NCI-H69 (cell line): ENCODE measurements at places on chromosomes 5 and 9.

DNA sequence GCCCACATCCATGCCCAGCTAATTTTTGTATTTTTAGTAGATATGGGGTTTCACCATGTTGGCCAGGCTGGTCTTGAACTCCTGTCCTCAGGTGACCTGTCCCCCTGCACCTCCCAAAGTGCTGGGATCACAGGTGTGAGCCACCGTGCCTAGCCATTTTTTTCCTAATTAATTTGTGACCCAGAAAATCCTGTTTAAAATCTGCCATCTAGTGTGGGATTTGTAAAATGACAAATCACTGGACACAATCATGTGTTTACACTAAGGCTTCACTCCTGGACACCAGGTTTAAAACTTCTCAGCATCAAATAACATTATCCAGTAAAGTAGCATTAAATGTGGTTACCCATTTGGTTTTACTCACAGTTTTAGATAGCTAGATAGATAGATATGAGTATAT, 18.6 kb upstream of the KDM4C start:
- DNase-seq: peak; percentile 64

- peak; percentile 66 for DNase-seq
Measured at GRCh38 chr9:34046784-34047379, 1.8 kb downstream of the UBAP2 start.

- no peak for DNase-seq
Measured at GRCh38 chr9:122087406-122088200, 5.5 kb downstream of the TTLL11 start.

GRCh38 chr5:170896779-170897178, 35.0 kb downstream of the RANBP17 start:
- DNase-seq: peak; percentile 14

DNA sequence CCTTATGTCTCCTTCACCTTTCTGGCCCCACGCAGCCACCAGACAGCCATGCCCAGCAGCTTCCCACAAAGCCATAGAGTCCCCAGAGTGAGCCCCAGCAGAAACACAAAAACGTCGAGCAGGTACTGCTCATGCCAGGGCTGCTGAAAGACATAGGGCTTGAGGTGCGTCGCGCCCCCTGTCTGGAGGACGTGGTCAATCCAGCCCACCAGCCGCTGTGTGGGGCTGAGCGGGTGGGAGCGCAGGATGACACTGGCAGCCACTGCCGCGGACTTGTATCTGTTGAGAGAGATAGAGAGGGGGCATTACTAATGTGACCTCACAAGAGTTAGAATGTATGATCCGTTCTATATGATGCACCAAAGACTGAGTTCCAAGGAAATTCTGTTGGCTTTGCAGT, 31.0 kb downstream of the UGT3A2 start:
- no peak for DNase-seq

GRCh38 chr5:89849830-89850512, 559.6 kb downstream of the CETN3 start:
- DNase-seq: no peak

DNA sequence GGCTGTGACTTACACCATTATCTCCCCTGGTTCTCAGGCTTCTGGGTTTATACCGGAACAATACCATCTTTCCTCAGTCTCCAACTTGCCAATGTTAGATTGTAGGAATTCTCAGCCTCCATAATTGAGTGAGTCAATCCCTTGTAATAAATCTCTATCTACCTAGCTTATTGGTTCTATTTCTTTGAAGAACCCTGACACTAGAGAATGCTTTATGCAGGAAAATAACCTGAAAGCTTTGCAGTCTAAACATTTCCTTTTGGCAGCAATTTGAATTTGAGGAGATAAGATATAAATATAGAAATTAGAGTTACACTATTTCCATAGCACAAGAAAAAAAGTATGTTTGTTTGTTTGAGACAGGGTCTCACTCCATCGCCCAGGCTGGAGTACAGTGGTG, 278.1 kb upstream of the CDH18 start:
- DNase-seq: no peak

GRCh38 chr5:133461796-133462516, 150.4 kb downstream of the FSTL4 start:
- DNase-seq: peak; percentile 64

DNA sequence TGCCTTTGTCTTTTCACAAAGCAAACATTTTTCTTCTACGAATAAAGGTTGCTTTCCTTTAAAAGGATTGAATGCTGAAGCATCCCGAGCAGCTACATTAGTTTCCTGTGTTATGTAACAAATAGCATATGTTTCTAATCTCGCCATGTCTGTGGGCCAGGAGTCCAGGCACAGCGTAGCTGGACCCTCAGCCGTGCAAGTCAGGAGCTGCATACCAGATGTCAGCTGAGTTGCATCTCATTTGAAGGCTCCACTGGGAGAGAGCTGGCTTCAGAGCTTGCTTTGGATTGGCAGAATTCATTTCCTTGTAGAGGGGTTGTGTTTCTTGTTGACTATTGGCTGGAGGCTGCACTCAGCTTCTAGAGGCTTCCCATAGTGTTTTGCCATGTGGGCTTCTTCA, 16.0 kb upstream of the GOLPH3 start:
- DNase-seq: no peak
